GM06990 (cell line): ENCODE measurements at places on chromosomes 4 and X.
A peak's percentile ranks its signal among the peaks of the same experiment; 100 is the strongest.

GRCh38 chr4:66653937-66654336, 891.4 kb downstream of the CENPC start:
- DNase-seq = no peak

GRCh38 chr4:184617600-184618196, 31.5 kb downstream of the CASP3 start:
- DNase-seq = no peak

DNA sequence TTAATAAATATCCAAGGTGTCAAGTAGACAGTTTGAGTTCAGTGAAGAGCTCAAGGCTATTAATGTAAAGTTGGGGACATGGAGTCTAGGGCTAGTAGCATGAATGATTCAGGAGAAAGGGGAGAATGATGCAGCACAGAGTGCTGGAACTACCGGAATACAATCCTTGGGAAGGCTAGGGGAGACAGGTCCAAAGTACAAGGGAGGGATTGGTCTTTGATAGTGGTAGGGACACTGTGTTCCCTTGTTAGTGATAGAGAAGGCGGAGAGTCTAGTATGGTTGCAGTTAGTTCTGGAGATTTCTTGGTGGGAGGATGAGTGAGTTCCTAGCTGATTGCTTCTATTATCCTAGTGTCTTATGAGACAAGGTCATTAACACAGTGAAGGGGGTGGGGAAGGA, 8.7 kb downstream of the GCNA start:
- DNase-seq = no peak

- no peak for DNase-seq
Observed at GRCh38 chr4:59994118-59994517, 1206.0 kb upstream of the ADGRL3 start.

DNA sequence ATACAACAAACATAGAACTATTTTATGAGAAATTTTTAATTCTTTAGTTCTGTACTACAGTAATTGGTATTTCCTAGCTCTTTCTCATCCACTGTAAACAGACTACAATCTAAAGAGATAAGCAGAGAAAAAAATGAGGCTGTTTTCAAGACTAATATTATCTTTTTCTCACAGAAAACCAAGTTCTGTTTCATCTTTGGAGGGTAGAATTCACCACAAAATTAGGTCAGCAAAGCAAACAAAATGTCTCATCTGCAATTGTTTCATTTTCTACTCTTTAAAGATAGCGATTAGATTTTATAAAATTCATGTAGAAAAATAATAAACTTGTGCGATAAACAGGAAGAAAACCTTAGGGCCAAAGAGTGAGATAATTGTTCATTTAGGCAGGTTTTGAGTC, 10.8 kb downstream of the APOO start:
- no peak for DNase-seq

DNA sequence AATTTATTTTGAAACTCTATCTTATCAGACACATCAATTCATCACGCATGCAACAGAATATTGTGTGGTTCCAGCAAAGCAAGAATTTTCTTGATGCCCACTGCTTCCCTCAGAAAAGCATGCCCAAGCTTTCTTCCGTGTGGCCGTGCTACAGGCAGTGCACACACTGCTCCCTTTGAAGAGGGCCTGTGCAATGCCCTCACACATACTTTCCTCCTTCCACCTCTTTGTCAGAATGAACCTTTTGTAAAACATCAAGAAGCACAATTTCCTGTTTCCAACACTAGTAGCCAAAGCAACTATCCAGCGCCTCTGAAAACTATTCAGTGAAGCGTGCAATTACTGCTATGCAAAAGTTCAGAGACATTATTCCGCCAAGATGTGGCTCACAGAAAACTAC, 201.7 kb downstream of the NLGN4X start:
- DNase-seq = no peak

GRCh38 chr4:67700116-67700737, 728 bp downstream of the UBA6 start:
- no peak for DNase-seq

- DNase-seq = peak; percentile 80
Observed at GRCh38 chr4:18021470-18021719, 160 bp downstream of the LCORL start.

GRCh38 chr4:1200425-1201035, 28.1 kb upstream of the SPON2 start:
- DNase-seq = peak; percentile 32

DNA sequence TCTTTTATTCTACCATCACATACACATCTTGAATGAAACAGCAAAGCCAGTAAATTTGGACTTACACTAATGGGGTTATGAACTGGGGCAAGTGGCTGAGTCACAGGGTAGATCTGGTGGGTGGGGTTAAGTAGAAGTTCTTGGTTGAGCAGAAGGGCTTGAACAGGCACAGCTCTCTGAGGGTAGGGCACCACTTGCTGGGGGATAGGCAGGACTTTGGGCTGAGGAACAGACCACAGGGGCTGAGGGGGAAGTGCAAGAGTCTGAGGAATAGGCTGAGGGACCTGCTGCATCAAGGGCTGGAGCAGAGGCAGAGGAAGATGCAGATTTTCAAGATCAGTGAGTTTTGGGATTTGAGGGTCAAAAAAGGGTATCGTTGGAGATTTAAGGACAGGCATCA, 8.3 kb downstream of the CSN2 start:
- DNase-seq = no peak

DNA sequence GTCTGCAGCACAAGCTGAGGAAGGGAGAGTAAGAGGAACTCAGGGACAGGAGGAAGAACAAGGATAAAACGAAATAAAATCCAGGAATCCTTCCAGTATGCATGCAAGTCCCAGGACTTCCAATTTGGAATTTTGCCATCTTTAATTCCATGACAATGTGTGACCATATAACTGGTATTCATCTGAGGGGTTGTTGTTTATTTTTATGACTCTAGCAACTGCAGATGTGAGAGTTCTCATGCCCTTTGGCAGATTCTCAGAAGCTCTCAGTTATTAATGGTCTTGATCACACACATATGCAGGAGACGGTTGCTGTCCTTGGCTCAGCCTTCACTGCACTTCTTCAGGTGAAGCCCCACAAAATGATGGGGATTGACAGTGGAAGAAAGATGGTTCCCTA, 148.2 kb downstream of the SMIM20 start:
- no peak for DNase-seq
